ENCODE measurements at places on chromosomes 2 and 18.

- DNase-seq = no peak
Measured at GRCh38 chr2:197311421-197312033, 947 bp upstream of the ANKRD44 start.

GRCh38 chr2:112942654-112943002 lies 31.7 kb downstream of the IL37 start:
- no peak for DNase-seq

DNA sequence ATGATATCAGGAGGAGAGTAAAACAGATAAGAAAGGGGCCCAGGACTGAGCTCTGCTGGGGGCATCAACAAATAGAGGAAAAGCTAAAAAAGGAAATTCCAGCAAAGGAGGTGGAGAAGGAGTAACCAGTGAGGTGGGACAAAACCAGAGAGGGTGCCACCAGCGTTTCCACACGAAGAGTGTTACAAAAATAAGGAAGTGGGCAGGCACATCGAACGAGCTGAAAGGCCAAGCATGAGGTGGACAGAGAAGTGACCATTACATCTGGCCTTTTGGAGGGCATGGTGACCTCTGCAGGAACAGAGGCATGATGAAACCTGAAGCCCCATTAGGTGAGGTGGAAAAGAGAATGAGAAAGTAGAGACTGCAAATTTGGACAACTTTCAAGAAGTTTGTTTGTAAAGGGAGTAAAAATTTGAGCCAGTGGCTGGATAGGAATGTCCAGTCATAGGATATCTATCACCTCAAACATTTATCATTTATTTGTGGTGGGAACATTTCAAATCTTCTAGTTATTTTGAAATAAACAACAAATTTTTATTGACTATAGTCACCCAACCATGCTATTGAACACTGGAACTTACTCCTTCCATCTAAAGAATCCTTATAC lies 18.4 kb upstream of the VIT start:
- DNase-seq = no peak

DNA sequence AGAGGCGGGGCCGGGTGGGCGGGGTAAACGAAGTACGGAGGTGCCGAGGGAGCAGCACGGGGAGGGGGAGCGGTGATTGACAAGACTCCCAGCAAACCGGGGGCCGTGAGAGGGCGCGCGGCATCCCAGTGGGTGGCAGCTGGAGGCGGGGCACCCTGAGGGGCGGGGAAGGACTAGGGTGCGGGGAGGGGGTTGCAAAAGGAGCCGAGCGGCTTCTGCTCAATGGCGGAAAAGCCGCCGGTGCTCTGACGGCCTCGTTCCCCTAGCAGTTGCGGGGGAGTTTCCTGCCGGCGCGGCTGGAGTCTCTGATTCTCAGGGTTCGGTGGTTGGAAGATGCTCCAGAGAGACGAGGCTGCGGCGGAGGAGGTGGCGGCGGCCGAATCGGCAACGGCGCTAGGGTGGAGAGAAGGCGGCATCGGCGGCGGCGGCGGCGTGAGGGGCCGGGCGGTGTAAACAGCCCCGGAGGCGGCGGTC lies at the start of gene PPM1B:
PPM1B (plus strand) TSS at position 195 of the 474 bp plus-strand sequence. CDS start 32,325 bp downstream, outside the sequence.
- DNase-seq = no peak

DNA sequence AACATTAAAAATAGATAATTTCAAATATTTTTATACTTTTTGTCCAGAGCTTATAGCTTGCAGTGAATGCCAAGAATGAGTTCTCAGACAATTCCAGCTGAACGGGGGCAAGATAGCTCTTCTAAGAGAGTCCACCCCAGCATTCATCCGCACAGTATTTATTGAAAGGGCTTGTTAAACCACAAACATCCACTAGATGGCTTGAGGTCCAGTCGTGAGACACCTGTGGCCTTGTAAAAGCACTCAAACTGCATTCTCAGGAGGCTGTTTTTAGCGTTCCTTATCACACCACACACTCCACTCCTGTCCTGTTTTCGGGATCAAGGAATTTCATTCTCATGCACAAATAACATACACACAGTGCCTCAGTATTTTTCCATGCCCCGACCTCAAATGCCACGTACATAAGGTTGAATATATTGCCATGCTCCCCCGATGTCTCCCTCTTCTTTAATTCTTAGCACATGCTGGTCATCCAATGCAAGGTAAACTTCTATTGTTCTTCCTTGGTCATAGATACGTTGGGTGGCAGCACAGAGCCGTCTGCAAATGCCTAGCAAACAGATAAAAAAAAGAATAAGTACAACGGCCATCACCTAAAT lies 47.4 kb downstream of the DNAJC10 start:
- no peak for DNase-seq

GRCh38 chr2:215430528-215431187 lies 5.2 kb downstream of the FN1 start:
- no peak for DNase-seq

DNA sequence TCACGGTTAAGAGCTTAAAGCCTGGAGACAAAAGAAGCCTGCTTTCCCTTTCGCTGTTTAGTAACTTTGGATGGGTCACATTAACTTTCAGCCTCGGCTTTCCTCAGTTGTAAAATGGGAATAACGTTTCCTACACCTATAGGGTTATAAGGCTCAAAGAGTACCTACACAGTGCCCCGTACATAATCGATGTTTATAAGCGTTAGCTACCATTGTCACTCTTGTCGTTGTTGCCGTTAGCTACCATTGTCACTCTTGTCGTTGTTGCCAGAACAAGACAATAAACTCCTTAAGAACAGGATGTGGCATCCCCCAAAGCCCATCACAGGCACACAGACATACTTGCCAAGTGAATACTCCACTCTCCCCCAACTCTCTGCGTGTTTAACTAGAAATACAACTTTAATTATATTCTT lies 901 bp upstream of the MFSD6 start:
- DNase-seq = peak; percentile 86

GRCh38 chr2:176158855-176159662 lies 2.0 kb downstream of the HOXD3 start:
- no peak for DNase-seq

- DNase-seq = peak; percentile 50
Measured at GRCh38 chr2:68689553-68690537, 44.8 kb upstream of the ARHGAP25 start.

- no peak for DNase-seq
Measured at GRCh38 chr2:208892203-208892602, 485.6 kb downstream of the PTH2R start.

- no peak for DNase-seq
Measured at GRCh38 chr2:165843351-165843750, 49.3 kb upstream of the GALNT3 start.

DNA sequence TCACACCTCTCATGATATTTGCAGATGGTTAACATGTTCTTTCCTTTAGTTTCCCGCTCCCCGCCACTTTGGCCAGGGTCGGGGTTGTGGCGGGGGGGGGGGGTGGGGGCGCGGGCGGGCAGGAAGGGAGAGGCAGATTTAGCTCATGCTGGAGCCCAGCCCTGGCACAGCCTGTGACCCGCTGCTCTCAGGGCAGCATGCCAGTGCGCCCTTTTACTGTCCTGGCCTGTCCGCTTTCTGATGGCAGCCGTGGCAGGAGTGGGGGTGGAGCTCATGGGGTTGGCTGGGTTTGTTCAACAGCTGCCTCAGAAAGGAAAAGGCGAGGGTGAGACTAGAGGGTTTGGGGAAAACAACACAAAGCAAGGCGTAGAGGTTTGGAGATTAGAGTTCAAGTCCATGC lies 56.1 kb downstream of the TNP1 start:
- no peak for DNase-seq

- DNase-seq = no peak
Measured at GRCh38 chr2:30404319-30405259, 42.5 kb upstream of the LCLAT1 start.

- no peak for DNase-seq
Measured at GRCh38 chr2:205852457-205852856, 170.2 kb downstream of the NRP2 start.

GRCh38 chr2:2166881-2167280 lies 164.2 kb downstream of the MYT1L start:
- no peak for DNase-seq

- no peak for DNase-seq
Measured at GRCh38 chr2:172357442-172357841, 69.9 kb upstream of the ITGA6 start.

- no peak for DNase-seq
Measured at GRCh38 chr18:71443706-71444480, 1100.2 kb downstream of the CBLN2 start.

DNA sequence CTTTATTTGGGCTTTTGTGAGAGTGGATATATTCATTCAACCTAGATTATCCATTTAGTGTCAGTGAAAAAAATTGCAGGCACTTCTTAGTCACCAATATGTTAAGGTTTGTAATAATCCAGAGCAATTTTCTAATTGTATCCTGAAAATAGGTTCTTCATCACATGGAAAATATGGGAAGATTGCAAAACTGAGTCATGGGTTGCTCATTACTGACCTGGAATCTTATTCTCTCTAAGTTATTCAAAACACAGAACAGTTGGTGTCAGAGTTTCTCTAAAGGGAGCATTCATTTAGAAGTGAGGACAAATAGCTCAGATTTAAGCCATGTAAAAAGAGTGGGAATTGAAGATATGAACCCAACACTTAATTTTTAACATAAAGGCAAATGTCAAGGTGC lies 181.3 kb downstream of the IKZF2 start:
- no peak for DNase-seq

DNA sequence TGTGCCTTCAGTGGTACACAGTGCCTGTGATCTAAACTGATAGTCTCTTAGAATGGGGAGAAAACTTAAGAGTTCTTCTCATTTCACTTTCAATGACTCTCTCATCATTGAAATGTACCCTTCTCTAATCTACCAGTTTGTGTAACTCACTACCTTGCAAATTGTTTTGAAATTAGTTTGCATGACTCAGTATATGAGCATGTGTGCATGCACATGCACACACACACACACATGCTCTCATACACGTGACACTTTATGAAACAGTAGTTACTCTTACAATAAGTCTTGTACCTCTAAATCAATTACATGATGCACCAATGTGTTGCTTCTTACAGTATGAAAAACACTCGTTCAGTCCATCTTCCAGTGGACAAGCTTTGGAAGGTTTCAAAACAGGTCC lies 10.6 kb downstream of the LYPD6B start:
- DNase-seq = no peak

DNA sequence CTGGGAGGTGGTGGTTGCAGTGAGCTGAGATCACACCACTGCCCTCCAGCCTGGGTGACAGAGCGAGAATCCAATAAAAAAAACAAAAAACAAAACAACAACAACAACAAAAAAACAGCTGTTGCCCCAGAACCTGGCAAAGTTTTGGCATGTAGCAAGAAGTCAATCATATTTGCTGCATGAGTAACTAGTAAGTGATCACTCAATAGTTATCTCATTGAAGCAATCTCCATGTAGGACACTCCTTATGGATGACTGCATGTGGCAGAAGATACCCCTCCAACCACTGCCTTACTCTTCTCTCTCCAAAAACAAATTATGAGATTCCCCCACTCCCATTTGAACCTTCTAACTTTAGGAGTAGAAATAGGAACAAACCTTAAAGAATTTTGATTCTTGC lies 113.7 kb downstream of the TTC27 start:
- DNase-seq = no peak

DNA sequence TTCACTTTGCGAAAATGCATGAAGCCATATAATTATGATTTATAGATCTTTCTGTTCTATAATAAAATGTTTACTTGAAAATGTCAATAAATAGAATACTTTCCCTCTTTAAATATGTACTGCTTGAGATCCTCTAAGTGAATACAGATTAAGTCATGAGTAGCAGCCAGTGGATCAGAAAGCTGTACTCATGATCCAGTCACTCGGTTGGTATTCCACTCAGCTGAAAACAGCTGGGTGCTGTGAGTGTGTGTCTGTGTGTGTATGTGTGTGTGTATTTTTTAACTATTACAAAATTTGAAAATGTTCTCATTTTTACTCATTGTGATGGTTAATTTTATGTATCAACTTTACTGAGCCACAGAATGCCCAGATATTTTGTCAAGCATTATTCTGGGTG lies 141.6 kb upstream of the CYP26B1 start:
- no peak for DNase-seq

- peak; percentile 29 for DNase-seq
Measured at GRCh38 chr2:219124381-219125110, 36.1 kb downstream of the NHEJ1 start.

- DNase-seq = peak; percentile 8
Measured at GRCh38 chr2:71620851-71621251, 167.5 kb downstream of the DYSF start.

DNA sequence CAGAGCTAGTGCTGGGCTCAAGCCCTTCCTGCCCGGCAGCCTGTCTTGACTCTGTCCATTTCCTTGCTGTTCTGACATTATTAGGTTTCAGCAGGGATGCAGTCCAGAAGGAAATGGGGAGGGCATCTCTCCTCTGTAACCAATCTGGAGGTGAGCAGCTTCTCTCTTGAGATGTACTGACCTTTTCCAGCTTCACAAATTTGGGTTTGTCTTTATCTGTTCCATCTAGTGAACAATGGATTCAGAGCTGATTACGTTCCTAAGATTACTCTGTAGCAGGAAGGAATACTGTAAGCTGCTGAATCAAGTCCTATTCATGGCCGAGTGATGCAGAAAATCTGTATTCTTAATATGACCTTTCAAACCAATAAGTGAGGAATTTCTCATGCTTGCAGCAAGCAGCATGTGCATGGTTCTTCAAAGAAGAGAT lies 11.0 kb downstream of the PLA2R1 start:
- no peak for DNase-seq

- no peak for DNase-seq
Measured at GRCh38 chr18:68060871-68061270, 544.4 kb upstream of the DSEL start.

GRCh38 chr2:120525056-120526046 lies 179.4 kb downstream of the INHBB start:
- DNase-seq = no peak

- no peak for DNase-seq
Measured at GRCh38 chr2:74418312-74418711, 3.1 kb downstream of the C2orf81 start.

GRCh38 chr2:50930726-50931125 lies 101.2 kb downstream of the NRXN1 start:
- DNase-seq = no peak

DNA sequence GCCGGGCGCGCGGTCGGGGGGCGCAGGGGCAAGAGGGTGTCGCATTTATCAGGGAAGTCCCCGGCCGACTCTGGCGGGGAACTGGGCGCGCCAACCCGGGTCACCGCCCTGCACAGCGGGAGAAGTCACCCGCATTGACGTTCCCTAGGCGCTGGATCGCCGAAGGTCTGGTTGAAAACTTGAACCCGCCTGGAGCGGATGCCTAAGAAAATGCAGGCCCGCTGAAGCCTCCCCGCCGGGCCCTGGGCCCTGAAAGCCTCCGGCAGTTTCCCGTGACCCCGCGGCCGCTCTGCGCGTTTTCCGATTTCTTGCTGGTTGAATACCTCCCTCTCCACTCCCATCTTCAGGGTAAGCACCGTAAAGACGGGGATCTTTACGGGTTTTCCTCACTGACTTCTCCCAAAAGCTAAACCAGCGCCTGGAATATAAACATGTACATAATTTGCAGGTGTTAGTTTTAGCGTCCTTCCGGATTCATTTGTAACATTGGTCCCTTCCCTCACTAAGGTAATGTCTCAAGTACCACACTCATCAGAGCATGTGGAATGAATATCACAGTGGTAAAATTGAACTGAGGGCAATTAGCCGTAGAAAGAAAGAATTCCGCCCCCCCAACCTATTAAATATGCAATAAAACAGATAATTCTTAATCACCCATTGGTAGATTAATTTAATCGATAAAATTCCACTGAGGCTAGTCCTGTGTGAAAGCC lies 675 bp upstream of the SPIRE1 start:
- no peak for DNase-seq

- no peak for DNase-seq
Measured at GRCh38 chr2:160015746-160016145, 46.7 kb downstream of the PLA2R1 start.
